ENCODE measurements at places on chromosomes 1 and 21.
A peak's percentile ranks its signal among the peaks of the same experiment; 100 is the strongest.

- DNase-seq, result no peak
Measured at GRCh38 chr1:55819011-55819410, 603.8 kb upstream of the USP24 start.

DNA sequence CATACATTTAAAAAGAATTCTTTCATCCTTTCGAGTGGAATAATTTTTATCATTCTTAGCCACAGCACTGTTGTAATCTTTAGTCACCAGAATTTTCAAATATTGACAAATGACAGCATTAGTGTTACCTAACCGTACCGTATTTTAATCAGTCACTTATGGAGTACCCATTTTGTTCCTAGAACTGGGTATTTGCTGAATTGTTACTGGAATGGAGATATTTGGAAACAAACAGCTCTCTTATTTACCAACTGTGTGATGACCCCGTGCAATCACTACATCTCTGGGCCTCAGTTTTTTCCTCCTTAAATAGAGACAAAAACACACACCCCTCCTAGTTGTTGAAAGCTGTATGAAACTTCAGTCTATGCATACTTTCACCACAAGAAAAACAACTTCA, 7.9 kb upstream of the XCL2 start:
- DNase-seq, result no peak

DNA sequence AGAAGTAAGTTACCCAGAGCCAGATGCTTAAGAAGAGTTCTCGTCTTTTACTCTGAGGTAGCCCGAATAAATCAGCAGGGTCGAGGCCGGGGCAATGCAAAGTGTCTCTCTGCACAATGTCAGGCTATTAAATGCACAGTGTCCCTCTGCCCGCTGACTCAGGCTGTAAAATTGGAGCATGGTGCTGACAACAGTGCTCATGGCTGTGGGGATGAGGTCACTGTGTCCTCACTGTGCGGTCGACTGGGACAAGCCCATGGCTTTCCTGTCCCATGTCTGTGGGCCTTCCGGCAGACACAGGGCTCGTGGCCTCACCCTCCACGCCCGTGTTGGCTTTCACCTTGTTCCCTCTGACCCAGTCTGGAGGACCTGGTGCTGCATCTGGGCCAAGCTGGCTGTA, 14.6 kb upstream of the SLC2A1 start:
- no peak for DNase-seq

DNA sequence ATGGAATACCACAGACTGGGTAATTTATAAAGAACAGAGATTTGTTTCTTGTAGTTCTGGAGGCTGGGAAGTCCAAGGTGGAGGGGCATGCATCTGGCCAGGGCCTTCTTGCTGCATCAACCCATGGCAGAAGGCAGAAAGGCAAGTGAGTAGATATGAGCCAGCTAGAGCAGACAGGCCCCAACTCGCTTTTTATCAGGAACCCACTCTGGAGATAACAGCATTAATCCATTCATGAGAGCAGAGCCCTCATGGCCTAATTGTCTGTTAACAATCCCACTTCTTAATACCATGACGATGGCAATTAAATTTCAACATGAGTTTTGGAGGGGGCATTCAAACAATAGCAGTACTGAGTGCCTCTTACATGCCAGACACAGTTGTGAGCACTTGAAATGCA, 87.2 kb upstream of the SOX13 start:
- DNase-seq, result no peak

GRCh38 chr1:156851779-156852417, 7.0 kb downstream of the INSRR start:
- no peak for DNase-seq

- DNase-seq, result no peak
Measured at GRCh38 chr1:180577361-180577760, 18.6 kb downstream of the OVAAL start.

DNA sequence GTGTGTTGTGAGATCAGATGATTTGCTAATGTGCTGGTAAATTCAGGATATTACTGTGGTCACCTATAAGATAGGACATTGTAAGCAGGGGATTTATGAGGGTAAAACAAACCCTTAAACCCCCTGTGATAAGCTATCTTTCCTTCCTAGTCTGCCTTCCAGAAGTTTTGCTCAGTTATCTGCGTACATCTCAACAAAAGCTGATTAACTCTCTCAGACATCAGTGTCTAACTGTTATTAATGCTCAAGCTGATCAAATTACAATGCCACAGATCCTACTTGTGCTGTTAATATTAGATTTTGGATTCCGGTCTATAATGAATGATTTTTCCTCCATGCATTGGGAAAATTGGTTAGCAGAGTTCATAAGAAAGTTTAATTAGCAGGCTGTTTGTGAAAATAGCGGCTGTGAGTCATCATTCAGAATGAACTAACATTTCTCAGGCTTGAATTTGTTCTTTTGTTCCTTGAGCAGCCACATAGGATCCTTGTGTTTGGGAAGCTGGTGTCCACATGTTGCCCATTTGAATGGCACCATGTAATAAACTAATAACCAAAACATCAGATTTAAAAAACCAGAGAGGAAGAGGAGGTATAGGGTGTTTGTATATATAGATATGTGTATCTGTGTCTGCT, 48.7 kb downstream of the ELAVL4 start:
- no peak for DNase-seq

DNA sequence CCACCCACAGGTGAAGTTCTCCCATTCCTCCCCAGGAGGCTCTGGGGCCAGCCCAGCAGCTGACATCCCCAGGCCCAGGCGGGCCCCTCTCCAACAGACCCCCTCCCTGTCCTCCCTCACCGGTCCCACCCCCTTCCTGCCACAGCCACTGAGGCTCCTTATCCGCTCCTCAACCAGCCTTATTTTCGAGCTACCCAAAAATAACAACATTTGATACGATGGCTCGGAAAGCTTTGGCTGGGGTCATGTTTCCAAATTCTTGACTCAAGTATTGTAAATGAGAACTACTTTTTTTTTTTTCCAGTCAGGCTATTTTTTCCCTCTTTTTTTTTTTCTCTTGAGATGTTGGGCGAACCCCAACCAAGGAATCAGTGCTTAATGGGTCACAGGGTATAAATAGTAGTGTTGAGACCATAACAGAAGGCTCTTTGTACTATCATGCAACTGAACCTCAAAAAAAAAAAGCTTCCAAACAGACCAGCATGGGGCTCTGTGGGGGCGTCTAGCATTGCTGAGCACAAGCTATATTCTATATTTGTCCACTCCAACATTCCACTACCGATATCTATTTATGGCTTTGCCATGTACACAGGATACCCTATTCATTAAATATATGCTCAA, 27.2 kb downstream of the IRF2BP2 start:
- DNase-seq, result no peak

GRCh38 chr21:10272216-10272615, 249.2 kb upstream of the TPTE start:
- no peak for DNase-seq

DNA sequence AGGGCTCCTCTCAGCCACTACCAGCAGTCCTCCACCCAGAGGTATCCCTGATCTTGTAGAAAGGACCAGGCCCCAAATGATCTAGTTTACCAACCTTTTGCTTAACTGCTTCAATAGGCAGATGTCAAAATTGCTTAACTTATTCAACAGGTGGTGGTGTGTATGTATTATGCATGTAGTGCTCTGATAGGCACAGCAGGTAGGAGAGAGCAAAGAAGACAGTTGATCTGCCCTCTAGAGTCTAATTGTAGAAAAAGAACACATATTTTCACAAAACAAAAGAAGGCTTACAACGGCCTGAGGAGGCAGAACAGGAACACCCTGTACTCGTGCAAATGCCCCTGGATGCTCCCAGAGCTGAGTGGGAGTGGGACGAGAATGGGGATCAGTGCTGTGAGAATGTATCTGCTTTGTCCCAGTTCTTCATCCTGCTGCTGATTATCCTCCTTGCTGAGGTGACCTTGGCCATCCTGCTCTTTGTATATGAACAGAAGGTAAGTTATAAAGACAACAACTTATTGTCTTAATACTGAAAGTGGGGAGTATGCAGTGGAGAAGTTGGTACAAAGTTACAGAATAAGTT, 21.1 kb downstream of the CD53 start:
- DNase-seq, result no peak

DNA sequence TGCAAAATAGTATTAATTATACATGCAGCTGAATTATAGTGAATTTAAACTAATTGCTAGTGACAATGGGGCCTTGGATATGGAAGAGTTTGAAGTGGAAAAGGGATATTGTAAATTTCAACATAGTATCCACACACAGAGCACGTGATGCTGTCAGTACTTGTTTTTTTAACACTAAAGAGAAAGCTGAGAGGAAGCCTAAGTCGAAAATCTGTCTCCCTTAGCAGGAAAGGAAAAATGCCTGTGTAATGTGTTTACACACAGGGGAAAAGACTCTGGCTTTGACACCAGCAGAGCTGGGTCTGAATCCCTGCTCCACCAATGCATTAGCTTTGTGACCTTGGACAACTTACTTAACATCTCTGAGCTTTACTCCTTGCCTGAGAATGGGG, 42.6 kb downstream of the PCSK9 start:
- no peak for DNase-seq

- no peak for DNase-seq
Measured at GRCh38 chr1:79852004-79852403, 845.5 kb upstream of the ADGRL4 start.

GRCh38 chr1:26022404-26022779, 817 bp downstream of the EXTL1 start:
- DNase-seq, result no peak

GRCh38 chr1:199449681-199450080, 577.8 kb upstream of the NR5A2 start:
- no peak for DNase-seq

- peak; percentile 46 for DNase-seq
Measured at GRCh38 chr1:11037740-11038182, 9.3 kb downstream of the MASP2 start.

DNA sequence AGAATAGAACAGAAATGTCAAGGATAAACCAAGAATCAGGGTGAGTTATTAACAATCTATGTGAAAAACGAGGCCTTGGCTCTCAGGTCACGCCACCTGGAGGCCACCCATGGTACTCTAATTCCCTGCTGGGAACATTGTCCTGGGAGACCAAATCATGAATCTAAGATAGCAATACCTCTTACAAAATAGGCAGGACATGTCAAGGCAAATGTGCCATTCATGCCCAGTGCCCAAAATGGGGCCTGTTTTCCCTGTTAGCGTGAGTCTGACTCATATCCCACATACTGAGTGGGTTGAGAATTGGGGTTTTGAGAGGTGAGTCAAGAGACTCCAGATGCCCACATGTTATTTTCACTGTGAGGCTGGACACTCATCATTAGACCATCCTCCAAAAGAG, 380.8 kb downstream of the HHIPL2 start:
- no peak for DNase-seq

GRCh38 chr1:160795951-160796383, at the start of gene LY9:
TSS of gene LY9 (plus strand) at chr1:160796174. CDS start at chr1:160796188, 14 bp downstream.
- DNase-seq, result no peak

- DNase-seq, result no peak
Measured at GRCh38 chr1:48499211-48499735, 27.3 kb upstream of the SPATA6 start.

- DNase-seq, result no peak
Measured at GRCh38 chr1:61419196-61419595, 305.7 kb downstream of the TM2D1 start.

GRCh38 chr1:64019818-64020217, 183.6 kb upstream of the UBE2U start:
- no peak for DNase-seq

- DNase-seq, result no peak
Measured at GRCh38 chr1:155946633-155947219, 5.3 kb downstream of the RXFP4 start.

- DNase-seq, result no peak
Measured at GRCh38 chr1:152623203-152623844, 421 bp upstream of the LCE3A start.

GRCh38 chr1:75677443-75677842, 47.1 kb upstream of the ACADM start:
- DNase-seq, result no peak

DNA sequence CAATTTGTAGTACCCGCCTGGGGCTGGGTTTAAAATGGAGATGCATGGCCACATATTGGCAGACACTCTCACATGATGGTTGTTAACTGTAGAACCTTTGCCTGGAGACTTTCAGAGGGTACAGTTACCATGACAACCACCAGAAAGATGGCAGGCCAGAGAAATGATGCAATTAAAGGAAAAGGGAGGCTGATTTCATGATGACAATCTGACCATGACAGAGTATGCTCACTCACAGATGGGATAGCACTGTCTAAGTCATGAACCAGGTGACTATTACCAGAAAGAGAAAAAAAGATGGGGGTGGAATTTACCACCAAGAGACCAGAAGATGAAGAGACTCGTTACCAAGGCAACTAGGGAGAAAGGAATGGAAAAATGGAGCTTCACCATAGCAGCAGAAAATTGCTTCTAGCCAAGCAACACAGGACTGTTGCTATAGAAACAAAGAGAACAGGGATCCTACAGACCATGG, 3.5 kb upstream of the TRIT1 start:
- DNase-seq, result no peak

GRCh38 chr1:2544093-2544874, 11.9 kb upstream of the TNFRSF14 start:
- DNase-seq, result no peak

DNA sequence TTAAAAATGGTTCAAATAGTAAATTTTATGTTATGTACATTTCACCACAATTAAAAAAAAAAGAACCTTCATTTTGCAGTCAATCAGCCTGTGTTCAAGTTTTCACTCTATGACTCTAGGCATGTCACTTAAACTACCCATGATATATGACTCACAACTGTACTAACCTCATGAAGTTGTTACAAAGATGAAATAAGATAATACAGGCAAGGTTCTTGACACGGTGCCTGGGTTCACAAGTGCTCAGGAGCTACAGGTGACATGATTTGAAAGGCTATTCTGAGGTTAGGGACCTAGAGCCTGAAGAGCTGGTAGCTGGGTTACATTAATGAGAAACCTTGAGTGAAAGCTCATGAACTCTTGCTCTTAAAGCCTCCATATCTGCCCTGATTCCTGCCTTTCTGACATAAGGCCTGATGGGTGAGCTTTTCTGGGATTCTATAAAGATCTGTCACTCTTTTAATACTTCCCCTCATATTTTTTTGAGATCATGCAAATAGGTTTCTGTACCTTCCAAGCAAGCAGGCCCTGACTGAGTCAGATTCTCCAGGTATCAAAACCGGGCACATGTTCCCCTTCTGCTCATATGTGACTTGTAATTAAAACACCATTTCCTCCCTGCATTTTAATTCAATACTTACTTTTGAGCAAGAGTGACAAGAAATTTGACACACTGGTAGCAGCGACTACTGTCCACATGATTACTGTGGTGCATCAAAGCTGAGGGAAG, 34.0 kb downstream of the PCSK9 start:
- no peak for DNase-seq

All from NCI-H1417 treated with DMSO at 0.1 percent for 48 hours (cell line).